Astrocyte (in vitro differentiated cells and primary cell): ENCODE measurements at places on chromosomes 13 and 19. TPM values are rescaled to one million over a fixed set of nuclear protein-coding genes. Genes with fewer than 3 reads are reported as not detected.

Gene CGB3
- 3.6 and 4.5 TPM in 2 replicates for total RNA-seq

Gene PEG3
- not detected in 2 replicates for total RNA-seq

- H3K27me3 ChIP-seq: peaks cover 87% of the 10 kb centered on the region
- no peaks in the 10 kb centered on the region for H3K36me3 ChIP-seq
- no peak overlapping the region for H3K4me3 ChIP-seq
Measured at GRCh38 chr19:41918095-41918494, 10.2 kb downstream of the ERFL start.

- DNase-seq: no peak
- peak overlapping the region; percentile 25 for H3K4me3 ChIP-seq
- H3K36me3 ChIP-seq: peaks cover 34% of the 10 kb centered on the region
- H3K4me1 ChIP-seq: peaks cover 30% of the 10 kb centered on the region
- H3K27ac ChIP-seq: no peak overlapping the region
Measured at GRCh38 chr13:110266431-110266809, 40.5 kb downstream of the COL4A1 start.

DNA sequence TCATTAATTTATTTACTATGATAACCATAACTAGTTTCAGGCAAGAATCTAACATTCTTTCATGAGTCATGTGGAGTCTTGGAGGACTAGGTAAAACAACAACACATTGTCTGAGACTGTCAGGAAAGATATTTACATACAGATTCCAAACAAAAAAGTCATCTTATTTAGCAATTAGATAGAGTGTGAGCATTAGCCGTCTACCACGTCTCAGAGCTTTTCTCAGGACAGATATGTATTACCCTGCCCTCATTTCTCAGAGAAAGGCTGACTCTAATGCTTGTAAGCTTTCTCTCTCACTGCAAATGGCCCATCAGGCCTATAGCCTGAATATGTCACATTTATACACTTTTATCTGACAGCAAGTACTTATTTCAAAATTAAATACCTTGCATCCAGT, 312.1 kb upstream of the PCDH20 start:
- H3K27ac ChIP-seq: peak overlapping the region; percentile 65
- H3K4me3 ChIP-seq: no peak overlapping the region
- DNase-seq: peak; percentile 42
- peaks cover 10% of the 10 kb centered on the region for H3K4me1 ChIP-seq

GRCh38 chr13:77872995-77873394, 45.6 kb downstream of the EDNRB start:
- H3K27me3 ChIP-seq: no peaks in the 10 kb centered on the region
- H3K4me3 ChIP-seq: no peak overlapping the region
- no peaks in the 10 kb centered on the region for H3K4me1 ChIP-seq
- no peak for DNase-seq
- no peaks in the 10 kb centered on the region for H3K36me3 ChIP-seq
- H3K27ac ChIP-seq: no peak overlapping the region

GRCh38 chr19:1064661-1065605, 2.0 kb upstream of the ARHGAP45 start:
- DNase-seq: peak; percentile 51
- no peak overlapping the region for H3K27ac ChIP-seq
- no peaks in the 10 kb centered on the region for H3K36me3 ChIP-seq
